ENCODE measurements at places on chromosomes 3 and 15.

- DNase-seq = no peak
Measured at GRCh38 chr15:82554351-82554750, 14.1 kb upstream of the RPS17 start.

- DNase-seq = no peak
Measured at GRCh38 chr15:73026511-73027054, 25.7 kb upstream of the NEO1 start.

DNA sequence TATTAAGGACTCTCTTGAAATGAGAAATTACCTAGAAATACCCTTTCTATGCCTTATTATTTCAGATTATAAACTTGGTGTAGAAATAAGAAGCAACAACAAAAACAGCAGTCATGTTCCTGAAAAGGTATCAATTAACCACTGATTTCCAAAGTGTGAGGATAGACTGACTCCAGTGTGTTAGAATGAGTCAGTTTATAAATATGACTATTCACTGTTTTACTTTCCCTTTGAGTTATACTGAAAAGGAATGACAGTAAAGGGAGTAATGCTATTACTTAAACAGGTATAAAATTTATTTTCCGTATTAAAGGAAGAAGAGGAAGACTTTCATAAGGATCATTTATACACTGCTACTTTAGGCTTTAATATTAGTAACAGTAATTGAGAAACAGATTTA lies 12.9 kb downstream of the GMNC start:
- DNase-seq = no peak

GRCh38 chr3:107633327-107634098 lies 110.8 kb downstream of the BBX start:
- no peak for DNase-seq

DNA sequence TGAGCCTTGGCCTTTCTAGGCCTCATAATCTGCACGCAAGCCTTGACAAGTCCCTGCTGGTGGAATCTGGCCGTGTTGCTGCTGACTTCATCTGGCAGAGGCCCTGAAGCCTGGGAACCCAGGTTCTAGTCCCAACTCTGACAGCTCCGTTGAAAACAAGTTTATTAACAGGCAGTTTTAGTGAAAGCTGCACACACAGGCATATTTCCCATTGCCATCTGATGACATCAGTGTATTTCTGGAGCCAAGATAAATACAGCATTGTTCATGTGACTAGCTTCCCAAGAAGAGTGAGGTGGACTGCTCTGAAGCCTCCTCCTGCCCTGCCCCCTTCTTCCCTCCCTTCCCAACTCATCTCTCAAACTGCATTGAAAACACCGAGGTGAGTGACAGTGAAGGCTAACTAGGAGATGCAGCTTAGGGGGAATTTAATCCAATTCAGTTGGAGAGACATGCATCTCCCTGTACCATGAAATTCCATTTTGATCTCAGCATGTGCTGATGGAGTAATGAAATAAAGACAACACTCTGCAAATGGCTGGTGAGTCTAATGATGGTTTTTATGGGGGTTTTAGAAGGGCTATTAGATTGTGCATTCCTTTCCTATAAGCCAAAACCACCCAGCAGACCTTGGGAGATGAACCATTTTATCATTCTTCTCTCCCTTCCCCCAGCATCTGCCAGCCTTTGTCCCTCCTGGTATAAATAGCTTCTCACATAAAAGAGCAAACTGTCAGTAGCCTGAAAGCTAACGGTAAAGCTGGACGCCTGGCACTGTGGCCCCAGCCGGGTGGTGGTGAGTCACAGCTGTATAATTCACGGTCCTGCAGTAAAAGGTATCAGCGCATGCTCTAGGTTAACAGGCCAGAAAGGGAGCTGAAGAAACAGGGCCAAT lies 38.0 kb downstream of the PRICKLE2 start:
- no peak for DNase-seq

- DNase-seq = no peak
Measured at GRCh38 chr15:68252925-68253534, 23.5 kb upstream of the CLN6 start.

DNA sequence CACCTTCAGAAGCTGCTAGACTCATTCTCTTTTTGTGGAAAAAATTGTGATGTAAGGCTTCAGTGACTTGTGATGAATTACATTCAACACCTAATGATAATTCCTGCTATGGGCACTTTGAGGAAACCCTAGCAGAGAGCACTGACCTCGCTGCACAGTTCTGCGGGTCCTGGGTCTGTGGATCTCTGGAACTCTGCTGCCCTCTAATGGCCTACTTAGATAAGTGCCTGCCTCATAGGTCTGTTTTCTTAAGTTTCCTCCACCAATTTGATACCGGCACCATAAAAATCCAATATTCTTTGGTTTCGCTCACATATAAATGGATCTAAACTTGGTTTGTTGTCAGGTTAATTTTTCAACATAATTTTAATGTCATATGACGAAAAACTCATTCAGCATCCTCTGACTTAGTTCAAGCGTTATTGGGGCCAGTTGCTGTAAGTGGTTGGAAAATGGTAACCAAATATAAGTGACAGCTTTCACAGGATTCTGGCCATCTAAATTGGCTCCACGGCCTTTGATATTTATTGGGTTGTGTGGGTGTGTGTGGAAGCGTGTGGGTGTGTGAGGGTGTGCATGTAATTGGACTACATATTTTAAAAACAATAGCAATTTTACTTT lies 10.4 kb downstream of the SLITRK3 start:
- no peak for DNase-seq

- DNase-seq = no peak
Measured at GRCh38 chr15:59953392-59953883, 50.7 kb upstream of the FOXB1 start.

GRCh38 chr15:74709011-74709410 lies 13.2 kb upstream of the EDC3 start:
- DNase-seq = no peak

DNA sequence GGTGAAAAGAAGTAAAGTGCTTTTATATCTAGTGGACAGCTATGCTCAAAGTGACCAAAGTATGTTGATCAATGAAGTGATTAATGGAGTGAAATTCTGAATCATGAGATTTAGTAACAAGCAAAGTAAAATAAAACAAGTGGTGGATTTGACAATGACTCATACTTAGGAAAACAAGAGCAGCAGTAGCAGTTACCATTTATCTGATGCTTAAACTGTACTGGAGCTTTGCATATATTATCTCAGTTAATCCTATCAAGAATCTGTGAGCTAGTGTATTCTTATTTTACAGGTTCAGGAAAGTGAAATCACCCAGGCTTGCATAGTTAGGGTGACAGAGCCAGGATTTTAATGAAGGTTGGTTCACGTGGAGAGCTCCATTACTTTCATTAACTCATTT lies 50.6 kb upstream of the SPATA16 start:
- DNase-seq = no peak

DNA sequence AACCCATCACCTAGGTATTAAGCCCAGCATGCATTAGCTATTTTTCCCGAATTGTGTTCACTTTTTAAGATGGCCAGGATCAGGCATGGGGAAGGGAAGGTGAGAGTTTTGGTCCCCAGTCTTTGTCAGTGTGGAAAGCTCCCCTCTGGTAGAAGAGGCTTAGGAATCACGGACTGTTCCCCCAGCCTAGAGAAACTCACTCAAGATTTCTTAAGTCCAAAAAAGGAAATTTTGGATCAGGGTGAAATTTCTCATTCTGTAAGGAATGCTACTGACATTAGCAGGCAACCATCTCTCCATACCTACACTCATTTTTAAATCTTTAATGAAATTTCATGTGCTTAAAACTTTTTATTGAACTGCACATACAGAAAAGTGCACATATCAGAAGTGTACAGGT lies 70.3 kb upstream of the GALNT15 start:
- no peak for DNase-seq

Measured in stimulated activated CD4-positive, alpha-beta T cell treated with anti-CD3 and anti-CD28 coated beads, TNF-alpha, amount 100 ng/mL, for 48 hours (primary cell).